ENCODE measurements at places on chromosomes 11 and 22.

- no peak for DNase-seq
Measured at GRCh38 chr11:21137803-21138202, 468.4 kb downstream of the NELL1 start.

GRCh38 chr11:134393638-134394037 is 18.4 kb downstream of the B3GAT1 start:
- no peak for DNase-seq

- no peak for DNase-seq
Measured at GRCh38 chr11:45945397-45945999, 23.0 kb downstream of the LARGE2 start.

GRCh38 chr11:85062659-85063058 is 564.5 kb downstream of the DLG2 start:
- no peak for DNase-seq

DNA sequence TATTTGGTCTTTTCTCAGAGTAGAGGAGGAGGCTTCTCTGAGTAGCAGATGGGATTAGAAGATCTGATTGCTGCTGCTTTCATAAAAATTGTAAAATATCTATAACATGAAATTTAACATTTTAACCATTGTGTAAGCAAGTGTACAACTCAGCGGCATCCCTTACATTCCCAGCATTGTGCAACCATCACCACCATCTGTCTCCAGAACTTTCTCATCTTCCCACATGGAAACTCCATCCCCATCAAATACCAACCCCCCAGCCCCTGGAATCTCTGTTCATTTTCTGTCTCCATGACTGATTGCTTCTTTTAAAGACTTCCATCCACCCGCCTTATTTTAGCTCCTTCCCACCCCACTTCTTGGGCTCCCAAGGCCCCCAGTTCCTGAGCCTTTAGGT is 32.3 kb downstream of the MRGPRD start:
- DNase-seq, result no peak

DNA sequence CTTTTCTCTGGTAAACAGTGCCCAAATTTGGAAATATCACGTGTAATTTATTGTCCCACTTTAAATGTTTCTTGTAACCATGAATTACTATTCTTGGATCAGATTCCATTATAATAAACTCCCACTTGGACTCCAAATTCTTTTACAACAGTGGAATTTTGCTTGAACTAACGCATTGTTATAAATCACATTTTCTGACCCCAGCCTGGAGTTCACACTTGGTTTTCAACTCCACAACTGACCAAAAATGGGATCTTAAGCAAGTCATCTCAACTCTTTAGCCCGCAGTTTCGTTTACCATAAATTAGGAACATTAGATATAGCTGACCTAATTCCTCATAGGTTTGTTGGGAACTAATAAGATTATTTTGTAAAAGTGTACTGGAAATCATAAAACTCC is 336.8 kb upstream of the NCAM1 start:
- no peak for DNase-seq

GRCh38 chr11:19803506-19803998 is 90.9 kb downstream of the NAV2 start:
- DNase-seq, result no peak

- DNase-seq, result no peak
Measured at GRCh38 chr11:128614026-128614425, 26.7 kb upstream of the ETS1 start.

DNA sequence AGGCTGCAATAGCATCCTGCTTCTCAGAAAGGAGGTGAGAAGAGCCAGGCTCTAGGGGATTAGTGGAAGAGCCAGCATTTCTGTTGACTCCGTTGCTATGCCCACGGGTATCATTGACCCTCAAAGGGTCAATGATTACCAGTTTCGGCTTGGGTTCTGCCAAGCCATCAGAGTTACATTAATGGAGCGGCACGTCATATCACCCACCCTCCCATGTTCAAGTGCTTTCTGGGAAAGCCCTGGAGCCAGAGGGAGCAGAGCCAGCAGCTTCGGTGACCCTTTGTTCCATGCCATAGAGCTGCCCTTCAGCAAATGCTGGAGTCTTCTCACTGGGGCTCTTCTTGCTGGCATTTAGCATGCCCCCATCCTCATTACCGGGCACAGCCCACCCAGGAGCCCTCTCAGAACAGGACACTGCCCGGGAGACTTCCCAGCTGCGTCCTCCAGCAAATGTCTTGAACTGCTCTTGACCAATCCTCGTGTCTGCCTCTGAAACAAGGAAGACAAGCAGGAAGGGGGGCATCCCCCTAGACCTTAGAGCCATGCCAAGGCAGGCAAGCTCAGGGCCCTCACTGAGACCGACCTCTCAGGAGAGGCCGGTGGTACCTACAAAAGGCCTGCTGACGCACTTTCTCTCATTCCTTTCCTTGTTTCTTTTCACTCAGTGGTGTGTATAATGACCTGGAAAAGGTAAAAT is 14.6 kb downstream of the KCNJ1 start:
- no peak for DNase-seq

DNA sequence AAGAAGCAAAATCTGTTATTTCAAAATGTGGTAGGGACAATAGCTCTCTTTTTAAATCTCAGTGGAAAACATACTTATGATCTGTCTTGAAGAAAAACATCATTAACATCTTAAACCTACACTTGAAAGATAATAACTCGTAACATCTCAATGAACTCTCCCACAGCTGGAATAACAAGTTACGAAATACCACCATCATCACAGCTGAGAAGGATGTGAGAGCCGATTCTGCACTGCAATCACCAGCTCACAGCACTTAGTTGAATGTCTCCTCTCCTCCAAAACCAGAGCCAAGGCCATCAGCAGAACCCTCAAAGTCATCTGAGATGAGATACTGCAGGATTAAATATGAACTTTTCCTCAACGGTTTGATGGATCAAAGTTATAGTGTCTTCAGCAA is 124.3 kb downstream of the ARHGAP20 start:
- no peak for DNase-seq

DNA sequence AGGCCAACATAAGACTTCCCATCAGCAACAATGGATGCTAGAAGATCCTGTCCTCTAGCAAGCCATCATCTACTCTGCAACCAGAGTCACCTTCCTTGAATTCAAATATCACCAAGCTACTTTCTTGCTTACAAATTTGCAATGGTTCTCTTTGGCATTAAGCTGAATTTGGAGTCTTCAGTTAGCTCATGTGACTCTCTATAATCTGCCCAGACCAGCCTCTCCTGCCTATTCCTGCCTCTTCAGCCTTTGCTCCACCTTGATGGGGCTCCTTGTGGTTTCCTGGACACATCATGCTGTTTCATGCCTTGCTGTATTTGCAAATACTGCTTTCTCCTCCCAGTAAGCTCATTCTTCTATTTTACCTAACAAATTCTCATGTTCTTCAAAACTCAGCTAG is 82.3 kb downstream of the RASSF10 start:
- no peak for DNase-seq

GRCh38 chr11:86370171-86370570 is 4.5 kb upstream of the CCDC81 start:
- DNase-seq, result no peak

- DNase-seq, result no peak
Measured at GRCh38 chr11:77660947-77661346, 23.4 kb upstream of the CLNS1A start.

GRCh38 chr11:125883375-125883774 is 4.1 kb upstream of the HYLS1 start:
- no peak for DNase-seq

DNA sequence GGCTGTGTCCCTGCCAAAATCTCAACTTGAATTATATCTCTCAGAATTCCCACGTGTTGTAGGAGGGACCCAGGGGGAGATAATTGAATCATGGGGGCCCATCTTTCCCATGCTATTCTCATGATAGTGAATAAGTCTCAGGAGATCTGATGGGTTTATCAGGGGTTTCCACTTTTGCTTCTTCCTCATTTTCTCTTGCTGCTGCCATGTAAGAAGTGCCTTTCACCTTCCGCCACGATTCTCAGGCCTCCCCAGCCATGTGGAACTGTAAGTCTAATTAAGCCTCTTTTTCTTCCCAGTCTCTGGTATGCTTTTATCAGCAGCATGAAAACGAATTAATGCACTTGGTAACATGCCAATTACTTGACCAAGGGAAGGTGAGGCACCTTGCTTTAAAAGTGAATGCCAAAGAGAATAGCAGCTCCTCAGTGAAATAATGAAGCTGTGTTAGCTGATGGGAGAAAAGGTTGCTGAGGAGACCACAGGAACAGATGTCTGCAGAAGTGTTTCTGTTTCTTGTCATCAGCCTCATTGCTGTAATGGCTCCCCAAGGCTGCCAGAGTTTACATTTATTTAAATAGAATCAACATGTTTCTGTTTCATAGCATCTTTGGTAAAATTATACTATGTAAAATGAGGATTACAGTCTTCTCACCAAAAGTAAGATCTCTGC is 89.0 kb upstream of the CD44 start:
- no peak for DNase-seq

DNA sequence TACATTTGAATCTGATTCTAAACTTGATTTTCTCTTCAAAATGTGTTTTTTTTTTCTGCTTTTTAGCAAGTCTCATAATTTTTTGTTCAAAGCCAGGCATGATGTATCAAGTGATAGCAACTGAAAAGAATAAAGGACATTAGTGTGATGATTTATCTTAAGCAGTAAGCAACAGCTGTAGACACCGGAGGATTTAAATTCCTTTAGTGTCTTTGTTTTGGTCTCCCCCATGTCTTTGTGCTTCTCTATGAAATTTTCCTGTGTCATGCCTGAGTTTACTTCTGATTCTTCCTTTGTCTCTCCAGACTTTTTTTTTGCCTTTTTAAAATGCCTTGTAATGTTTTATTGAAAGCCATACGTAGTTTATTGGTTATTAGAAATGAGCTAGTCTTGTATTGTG is 934.2 kb upstream of the RAG2 start:
- no peak for DNase-seq

DNA sequence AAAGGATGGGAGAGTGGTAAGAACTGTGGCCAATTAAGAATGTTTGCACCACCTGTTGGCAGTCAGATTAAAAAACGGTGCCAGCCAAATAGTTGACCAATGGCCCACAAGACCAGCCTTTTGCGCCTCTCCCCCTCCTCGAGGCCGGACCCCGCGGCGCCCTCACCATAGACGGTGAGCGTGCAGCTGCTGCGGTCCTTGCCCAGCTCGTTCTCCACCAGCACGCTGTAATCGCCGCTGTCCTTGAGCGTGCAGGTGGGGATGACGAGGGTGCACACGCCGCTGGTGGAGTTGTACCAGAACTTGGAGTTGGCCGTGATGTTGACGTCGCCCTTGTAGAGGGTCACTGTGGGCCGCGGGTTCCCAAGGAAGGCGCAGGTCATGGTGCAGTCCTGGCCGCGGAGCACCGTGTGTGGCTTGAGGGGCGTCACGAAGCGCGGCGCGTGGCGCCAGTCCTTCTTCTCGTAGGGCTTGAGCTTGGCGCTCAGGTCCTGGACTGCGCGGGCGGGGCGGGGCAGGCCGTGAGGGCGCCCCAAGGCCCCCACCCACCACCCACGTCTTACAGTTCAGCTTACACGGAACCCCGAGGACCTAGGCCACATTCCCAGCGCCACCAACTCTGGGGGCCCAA is 7.2 kb downstream of the TMEM86A start:
- DNase-seq, result no peak

- no peak for DNase-seq
Measured at GRCh38 chr22:45518580-45518991, 15.9 kb downstream of the FBLN1 start.

GRCh38 chr22:39176143-39176713 is 23.7 kb upstream of the CBX7 start:
- no peak for DNase-seq

DNA sequence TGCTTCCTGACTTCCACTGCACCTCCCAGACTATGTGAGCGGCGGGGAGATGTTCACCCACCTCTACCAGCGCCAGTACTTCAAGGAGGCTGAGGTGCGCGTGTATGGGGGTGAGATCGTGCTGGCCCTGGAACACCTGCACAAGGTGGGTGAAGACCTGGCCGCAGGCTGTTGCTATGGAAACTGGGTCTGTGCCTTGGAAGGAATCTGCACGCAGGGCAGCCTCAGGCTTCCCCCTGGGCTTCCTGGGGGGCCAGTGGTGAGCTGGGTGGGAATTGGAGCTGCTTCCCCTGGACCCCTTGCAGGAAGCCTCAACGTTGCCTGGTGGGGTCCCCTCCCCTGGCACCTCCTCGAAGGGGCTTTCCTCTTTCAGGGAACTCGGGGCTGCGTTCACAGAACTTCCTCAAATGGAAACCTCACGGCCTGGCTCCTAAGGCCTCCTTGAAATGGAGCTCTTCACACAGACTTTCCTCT is 1.5 kb downstream of the RPS6KA4 start:
- peak; percentile 38 for DNase-seq

GRCh38 chr11:66480117-66480938 is at the start of gene DPP3:
TSS of gene DPP3 (plus strand) at chr11:66480434. CDS start at chr11:66482201, 1,767 bp downstream.
- DNase-seq, result peak; percentile 99

DNA sequence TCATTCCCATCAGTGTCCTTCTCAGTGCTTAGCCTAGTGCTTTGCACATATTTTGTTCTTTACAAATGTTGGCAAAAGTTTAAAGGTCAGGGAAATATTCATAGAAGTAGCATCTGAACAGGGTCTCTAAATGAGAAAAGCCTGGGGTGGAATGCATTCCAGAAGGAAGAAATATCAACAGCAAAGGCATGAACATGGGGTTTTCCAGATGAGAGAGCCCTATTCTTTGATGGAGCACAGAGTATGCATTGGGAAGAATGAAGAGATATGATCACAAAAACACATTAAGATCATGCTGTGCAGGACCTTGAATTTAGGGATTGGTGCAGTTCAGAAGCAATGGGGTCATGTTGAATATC is 140.2 kb downstream of the SNX19 start:
- DNase-seq, result no peak

DNA sequence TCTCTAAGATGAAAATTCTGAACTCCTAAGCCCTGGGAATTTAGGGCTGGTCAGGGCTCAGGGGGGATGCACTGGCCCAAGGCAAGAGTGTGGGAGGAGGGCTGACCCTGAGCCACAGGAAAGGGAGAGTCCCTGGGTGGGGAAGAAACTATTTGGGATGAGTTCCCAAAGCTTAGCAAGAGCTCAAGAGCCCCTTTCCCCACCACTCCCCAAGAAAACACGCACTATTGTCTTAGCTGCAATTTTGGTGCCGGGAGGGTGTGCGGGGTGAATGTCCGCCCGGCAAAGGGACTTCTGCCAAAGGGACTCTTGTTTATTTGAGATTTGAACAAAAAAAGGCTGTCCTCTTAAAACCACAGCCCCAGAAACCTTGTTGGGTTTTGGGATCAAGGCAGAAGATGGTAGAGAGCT is 37.0 kb downstream of the KIAA1671 start:
- no peak for DNase-seq

GRCh38 chr22:36736701-36737320 is 33.3 kb upstream of the CACNG2 start:
- DNase-seq, result no peak

GRCh38 chr11:70078781-70079616 is 882 bp downstream of the ANO1 start:
- DNase-seq, result no peak

GRCh38 chr11:66281776-66282467 is 3.9 kb downstream of the CNIH2 start:
- no peak for DNase-seq

DNA sequence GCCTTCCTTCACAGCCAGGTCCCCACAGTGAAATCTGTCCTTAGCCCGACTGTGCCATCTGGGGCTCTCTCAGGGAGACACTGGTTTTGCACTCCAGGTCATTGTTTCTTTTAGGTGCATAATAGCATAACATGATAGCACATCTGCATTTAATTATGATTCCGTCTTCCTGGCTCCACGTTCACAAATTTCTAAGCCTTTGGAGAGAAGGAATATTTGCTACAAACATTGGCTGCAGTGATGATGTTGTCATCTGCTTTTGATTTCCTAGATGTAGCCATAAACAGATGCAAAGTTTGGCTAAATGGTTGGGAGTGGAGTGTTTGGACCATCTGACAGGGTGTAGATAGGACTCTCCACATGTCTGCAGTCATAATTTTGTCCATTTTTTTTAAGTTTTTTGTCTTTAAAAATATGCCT is 12.0 kb upstream of the CAT start:
- no peak for DNase-seq

Measured in KG1 (cell line).